ENCODE measurements at places on chromosomes 1 and 21.

GRCh38 chr1:2786329-2787162, 14.9 kb downstream of the TTC34 start:
- peak; percentile 71 for DNase-seq

DNA sequence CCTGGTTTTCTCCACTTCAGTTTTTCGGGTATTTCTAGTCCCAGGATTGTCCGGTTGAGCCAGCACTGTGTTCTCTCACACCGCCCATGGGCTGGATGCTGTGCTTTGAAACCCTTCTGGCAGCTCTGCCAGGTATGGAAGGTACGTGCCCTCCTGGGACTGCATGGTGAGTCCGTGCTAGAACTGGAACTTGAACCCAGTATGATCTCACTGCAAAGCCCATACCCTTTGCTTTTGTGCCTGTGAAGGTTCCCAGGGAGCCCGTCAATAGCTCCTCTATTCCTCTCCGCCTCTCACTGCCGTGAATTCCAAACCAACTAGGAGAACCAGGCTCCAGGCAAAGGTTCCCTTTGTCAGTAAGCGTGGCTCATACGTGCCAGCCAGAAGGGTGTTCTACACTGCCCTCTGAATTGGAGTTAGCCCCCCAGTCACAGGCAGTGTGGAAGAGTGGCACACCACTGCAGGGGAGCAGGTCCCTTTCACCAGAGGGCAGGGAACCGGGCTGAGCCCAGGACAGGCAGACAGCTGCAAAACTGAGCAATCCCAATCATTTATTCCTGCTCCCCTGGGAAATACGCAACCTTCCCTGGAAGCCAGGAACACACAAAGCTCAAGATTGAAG, 310.2 kb downstream of the CAMTA1 start:
- DNase-seq = no peak

- DNase-seq = no peak
Observed at GRCh38 chr1:167924543-167925231, 10.8 kb upstream of the ADCY10 start.

- DNase-seq = no peak
Observed at GRCh38 chr21:45638707-45639106, 4.8 kb upstream of the PCBP3 start.

- no peak for DNase-seq
Observed at GRCh38 chr1:185739967-185740366, 5.8 kb downstream of the HMCN1 start.

DNA sequence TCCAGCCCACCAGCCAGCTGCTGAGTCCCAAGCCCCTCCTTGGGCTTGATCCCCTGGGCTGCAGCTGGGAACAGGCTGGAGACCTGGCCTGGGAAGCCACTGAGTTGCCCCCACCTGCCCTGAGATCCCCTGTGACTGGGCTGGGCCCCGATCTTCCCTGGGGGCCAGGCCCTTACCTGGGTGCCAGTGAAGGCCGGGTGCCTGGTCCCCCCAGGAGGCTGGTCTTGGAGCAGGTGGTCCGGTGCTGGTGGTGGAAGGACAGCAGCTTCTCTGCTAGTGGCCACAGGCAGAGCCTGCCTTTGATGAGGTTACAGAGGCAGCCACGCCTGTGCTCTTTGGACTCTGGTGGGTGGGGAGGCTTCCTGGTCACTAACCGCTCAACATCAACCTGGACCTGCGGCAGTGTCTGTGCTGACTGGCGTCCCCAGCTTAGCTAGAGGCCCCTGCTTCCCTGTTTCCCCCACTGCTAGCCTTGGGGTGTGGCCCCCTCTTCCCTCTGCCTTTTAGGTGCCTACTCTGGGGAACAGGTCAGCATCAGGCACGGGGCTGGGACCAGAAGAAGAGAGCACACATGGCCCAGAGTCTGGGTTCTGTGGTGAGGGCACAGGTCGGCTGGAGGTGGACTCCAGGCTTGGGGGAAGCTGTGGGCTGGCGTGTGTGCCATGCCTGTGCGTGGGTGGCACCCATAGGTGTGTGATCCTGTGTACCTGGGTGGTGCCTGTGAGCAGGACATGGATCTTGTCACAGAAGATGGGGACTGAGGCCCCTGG, at the start of gene EPS8L3:
EPS8L3 (minus strand) TSS at position 278 of the 770 bp plus-strand sequence. CDS start 2,174 bp downstream, outside the sequence.
- DNase-seq = no peak

DNA sequence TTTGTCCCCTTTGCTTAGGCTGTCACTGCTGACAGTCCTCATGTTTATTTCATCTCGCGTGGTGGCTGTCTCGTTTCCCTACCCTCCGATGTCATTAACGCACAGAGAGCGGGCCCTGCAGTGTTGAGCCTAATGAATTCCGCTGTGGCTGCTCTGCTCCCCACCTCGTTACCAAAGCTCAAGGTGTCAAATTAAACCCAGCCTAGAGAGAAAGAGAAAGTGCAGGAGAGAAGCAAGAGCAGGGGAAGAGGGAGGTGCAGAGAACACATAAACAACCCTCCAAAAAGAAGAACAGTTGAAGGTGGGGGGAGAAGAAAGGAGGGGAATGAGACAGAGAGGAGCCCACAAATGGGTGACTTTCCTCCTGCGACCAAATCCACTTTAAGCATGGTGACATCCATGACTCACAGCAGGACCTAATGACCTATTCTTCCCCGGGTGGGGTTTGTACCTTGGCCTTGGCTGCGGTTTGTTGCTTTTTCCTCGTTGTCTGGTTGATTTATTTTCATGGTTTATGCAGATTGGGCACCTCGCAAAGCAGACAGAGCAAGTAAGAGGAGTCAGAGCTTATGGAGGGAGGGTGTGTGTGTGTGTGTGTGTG, 92.5 kb downstream of the PBX1 start:
- no peak for DNase-seq

GRCh38 chr1:206526064-206526911, 19.0 kb downstream of the RASSF5 start:
- no peak for DNase-seq

DNA sequence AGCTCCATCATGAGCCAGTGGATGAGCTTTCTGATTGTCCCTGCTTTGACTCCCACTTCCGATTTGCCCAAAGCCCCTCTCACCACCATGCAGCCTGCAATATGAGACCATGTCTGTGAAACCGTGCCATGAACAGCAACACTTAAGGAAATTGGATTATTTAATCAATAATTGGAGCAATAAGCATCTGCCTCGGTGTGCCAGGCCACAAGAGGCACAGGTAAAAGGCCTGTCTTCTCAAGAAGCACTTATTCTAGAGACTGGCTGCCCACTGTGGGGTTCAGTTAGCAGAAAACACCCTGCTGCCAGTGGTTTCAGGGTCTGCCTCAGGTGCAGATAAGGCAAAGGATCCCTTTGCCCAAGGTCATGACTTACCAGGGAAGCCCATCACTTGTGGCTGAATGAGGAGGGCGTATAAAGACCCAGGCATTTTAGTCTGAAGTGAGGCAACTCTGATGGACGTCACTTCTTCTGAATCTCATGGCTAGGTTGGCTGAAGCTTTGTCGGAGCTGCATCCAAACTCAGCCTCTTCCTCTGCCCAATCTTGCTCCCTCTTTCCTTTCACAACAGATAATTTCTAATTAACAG, 7.1 kb upstream of the CHI3L2 start:
- DNase-seq = no peak

- DNase-seq = no peak
Observed at GRCh38 chr21:29582855-29583254, 284.1 kb downstream of the BACH1 start.

DNA sequence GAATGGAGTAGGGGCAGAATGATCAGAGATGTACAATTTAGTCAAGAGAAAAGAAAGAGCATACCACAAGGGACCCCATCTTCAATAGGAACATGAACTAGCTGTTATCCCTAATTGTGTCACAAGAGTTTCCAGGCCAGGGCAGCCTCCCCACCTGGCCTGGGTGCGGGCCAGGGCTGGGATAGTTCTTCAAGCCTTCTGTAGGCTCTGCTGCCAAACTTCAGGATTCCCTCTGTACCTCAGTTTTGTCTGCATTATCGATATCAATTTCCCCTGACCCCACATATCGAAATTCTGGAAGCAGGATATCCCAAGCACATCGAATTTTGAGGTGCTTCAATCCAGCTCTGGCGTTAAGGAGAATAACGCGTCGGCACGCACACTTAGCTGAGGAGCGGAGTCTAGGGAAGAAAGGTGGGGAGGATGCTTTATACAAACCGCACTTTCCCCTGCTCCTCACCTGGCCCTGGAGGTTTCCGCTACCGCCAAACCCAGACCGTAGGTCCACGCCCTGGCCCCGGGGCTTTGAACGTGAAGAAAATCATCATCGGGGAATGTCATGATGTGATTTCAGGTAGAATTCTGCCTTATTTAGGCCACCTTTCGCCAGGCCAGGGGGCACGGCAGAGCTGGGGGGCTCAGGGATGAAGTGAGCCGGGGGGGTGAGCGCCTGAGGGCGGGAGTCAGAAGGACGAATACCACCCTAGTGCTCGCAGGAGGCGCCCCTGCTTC, 7.4 kb downstream of the HLX start:
- no peak for DNase-seq

DNA sequence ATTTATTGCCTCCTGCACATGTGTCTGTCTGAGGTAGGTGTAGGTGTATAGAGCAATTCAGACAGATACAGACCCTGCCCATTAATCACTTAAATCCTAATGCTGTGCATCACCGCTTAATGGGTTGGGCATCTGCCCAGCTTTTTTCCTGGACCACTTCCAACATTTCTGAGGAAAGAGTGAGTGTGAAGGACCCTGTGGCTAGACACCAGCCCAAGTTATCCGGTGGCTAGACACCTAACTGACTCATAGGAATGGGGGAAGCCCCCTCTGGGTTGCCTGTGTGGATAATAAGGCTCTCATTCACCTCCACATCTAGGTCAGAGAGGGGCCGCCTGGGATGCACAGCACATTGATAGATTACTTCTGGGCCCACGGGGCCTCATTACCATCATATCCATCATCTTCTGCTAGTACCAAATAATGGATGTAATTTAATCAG, 121.1 kb upstream of the RAVER2 start:
- no peak for DNase-seq

GRCh38 chr1:80656641-80657040, 1144.1 kb upstream of the ADGRL2 start:
- DNase-seq = no peak

DNA sequence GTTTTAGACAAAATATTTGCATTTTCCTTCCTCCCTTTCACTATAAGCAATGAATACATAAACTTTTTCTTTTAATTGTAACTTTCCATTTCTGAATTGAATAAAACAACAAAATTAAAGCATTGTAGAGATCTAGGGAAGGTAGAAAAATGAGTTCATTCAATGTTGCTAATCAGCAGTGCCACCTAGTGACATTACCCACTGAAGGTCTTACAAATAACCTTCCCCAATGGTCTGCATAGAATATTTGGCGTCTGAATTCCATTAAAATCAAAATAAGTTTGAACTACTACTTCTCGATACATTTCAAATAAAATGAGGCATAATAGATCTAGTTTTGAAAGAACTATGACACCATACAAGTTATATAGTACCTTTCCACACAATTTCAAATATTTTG, 19.6 kb downstream of the FH start:
- DNase-seq = peak; percentile 50

GRCh38 chr1:170273291-170274130, 127.8 kb downstream of the NTMT2 start:
- DNase-seq = no peak

DNA sequence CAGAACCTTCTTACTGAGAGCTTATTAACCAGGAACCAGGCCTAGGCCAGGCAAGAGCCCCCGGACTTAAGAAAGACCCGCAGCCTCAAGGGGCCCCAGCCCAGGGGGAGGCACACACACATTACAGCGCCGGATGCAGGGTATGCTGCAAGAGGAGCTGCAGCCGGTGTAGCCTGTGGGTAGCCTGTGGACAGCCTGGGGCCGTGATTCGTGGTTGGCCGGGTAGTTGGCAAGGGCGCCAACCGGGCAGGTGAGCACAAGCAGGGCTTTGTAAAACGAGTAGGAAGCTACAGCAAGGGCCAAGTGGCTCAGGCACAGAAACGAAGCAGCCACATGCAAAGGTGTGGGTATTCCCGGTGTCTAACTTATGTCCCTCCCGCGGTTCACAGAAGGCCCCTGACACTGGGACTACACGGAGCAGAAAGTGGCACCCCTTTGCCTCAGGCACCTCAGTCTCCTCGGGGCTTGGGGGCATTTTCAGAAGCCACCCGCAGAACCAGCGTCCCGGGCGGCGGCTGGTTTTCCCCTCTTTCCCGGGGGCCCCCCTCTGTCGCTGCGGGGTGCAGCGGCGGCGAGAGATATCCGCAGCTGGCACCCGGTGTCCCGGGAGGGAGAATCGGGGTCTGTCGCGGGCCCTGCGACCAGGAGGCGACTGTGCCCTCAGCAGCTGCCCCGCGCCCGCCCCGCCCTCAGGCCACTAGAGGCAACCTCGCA, 40.8 kb downstream of the KIAA1614 start:
- no peak for DNase-seq

- DNase-seq = no peak
Observed at GRCh38 chr21:38343691-38344090, 86.9 kb downstream of the KCNJ15 start.

DNA sequence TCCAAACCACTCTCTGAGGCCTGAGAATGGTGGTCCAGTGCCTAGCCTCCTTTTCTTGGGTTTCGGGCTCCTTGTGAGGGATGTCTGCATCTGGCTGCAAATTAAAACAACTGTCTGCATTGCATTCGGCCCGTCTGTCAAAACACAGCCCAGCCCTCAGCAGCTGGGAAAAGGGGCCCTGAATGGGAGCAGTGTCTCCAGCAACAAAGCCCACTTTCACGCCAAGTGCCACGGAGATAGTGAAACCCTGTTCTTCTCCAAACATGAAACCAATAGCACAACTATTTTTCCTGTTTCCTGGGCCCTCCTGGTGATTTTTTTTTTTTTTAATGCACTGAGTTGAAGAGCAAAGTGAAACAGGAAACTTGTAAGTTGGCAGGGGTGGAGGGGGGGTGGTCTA, 138.4 kb downstream of the PLXNA2 start:
- no peak for DNase-seq

- DNase-seq = peak; percentile 67
Observed at GRCh38 chr1:34928699-34929496, 552 bp downstream of the DLGAP3 start.

GRCh38 chr1:236284291-236284721, 2.5 kb upstream of the ERO1B start:
- DNase-seq = no peak

- no peak for DNase-seq
Observed at GRCh38 chr1:105087506-105087905, 1337.8 kb downstream of the AMY1C start.

GRCh38 chr1:92960395-92961130, 699 bp downstream of the DIPK1A start:
- DNase-seq = peak; percentile 80

- no peak for DNase-seq
Observed at GRCh38 chr1:50183378-50184133, 74.8 kb downstream of the ELAVL4 start.

All from endodermal cell (in vitro differentiated cells).